ENCODE measurements at places on chromosomes 1 and 21.

DNA sequence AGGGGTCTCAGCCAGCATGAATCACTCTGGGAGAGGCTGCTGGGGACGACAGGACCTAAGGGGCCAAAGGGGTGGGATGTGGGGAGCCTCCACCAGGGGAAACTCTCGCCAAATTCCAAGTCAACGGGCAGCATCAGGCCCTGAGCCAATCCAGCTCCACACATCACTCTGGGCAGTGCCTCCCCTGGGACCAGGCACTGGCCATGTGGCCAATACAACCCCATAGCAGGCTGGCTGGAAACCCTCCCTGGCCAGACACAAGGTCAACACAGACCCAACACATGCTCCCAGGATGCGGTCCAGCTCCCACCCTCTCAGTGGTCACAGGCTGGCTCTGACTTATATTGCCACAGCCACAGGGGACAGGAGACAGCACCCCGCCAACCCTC is 60.0 kb downstream of the MEGF6 start:
- no peak for DNase-seq

- no peak for DNase-seq
Observed at GRCh38 chr1:199010492-199010891, 371.7 kb downstream of the PTPRC start.

- DNase-seq, result no peak
Observed at GRCh38 chr1:13901597-13901996, 201.6 kb downstream of the PRDM2 start.

DNA sequence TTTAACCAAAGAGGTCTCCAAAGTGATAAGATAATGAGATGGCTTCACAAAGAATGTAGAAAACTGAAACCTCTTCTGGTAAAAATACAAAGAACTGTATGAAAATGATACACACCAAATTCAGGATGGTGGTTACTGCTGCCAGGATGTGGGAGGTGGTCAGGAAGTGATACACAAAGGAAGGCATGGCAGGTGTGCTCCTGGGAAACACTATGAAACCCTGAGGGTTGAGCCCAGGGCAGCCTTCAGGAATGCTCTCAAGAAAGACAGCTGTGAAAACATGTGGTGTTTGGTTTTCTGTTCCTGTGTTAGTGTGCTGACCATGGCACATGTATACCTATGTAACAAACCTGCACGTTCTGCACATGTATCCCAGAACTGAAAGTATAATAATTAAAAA is 109.3 kb downstream of the NTNG1 start:
- no peak for DNase-seq

DNA sequence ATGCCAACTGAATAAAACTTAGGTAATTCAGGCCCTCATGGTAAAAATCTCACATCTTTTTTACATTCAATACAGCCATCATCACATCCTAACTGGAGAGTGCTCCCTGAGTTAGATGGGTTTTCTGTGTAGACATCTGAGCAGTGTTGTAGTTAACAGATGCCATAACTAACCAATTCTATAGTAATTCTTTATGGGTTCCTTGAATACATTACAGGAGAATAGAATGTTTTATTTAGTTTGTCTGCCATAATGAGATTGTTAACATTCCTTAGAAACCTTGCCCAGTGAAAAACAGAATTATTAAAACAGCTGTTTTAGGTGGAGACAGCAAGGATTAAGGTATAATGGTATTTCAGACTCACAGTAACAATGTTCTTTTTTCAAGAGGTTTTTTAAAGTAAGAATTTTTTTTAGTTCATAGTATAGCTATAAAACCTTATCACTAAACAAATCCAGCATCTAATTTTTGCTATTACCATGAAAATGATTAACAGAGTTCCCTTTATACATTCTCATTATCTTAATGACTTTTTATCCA is 95.3 kb downstream of the ATP5PO start:
- no peak for DNase-seq

GRCh38 chr1:2275796-2276536 is 47.8 kb downstream of the SKI start:
- DNase-seq, result no peak

DNA sequence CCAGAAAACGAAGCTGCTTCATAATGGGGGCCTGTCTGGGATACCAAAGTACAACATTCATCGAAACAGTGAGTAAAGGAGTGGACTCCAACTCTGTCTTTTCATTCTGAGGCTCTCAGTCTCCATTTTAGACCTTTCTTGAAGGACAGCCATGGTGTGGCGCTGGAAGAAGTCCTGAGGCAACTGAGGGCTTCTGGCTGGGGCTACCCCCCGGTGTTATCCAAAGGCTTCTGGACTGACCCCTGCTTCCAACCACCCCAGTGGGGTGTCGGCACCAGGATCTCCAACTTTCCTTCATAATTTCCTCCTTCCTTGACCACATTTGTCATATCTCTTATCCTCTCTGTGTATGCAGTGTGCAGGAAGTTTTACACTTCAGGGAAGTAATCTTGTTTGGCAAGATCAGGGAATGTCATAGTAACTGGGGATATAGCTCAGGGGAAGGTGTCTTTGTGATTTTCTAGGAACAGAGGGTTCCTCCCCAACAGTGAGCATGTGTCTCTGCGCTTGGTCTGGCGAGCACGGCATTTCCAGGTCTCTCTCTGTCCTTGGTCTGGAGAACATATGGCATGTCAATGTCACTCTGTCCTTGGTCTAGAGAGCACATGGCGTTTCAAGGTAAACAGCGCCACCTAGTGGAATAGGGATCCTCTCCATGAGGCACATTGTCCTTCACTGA is 19.4 kb upstream of the BSDC1 start:
- DNase-seq, result peak; percentile 64

- DNase-seq, result no peak
Observed at GRCh38 chr1:30032302-30032701, 691.1 kb downstream of the MATN1 start.

DNA sequence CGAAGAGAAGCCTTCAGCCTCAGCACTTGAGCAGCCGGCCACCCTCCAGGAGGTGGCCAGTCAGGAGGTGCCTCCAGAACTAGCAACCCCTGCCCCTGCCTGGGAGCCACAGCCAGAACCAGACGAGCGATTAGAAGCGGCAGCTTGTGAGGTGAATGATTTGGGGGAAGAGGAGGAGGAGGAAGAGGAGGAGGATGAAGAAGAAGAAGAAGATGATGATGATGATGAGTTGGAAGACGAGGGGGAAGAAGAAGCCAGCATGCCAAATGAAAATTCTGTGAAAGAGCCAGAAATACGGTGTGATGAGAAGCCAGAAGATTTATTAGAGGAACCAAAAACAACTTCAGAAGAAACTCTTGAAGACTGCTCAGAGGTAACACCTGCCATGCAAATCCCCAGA is 78.4 kb downstream of the PRDM2 start:
- DNase-seq, result no peak

DNA sequence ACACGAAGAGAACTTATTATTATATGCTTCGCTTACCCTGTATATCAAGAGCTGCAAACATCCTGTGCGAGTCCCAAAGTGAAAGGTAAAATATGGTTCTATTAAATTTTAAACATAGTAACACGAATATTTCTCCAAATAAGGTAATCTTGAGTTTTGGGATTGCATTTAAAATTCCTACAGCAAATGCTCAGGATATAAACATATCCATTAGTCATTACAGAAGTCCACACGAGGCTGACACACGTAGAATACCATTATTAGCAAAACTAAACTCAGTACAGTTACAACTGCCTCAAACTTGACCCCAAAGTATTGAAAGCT is 282 bp upstream of the LYPLAL1 start:
- DNase-seq, result no peak

- no peak for DNase-seq
Observed at GRCh38 chr1:181936269-181936668, 125.2 kb downstream of the ZNF648 start.

DNA sequence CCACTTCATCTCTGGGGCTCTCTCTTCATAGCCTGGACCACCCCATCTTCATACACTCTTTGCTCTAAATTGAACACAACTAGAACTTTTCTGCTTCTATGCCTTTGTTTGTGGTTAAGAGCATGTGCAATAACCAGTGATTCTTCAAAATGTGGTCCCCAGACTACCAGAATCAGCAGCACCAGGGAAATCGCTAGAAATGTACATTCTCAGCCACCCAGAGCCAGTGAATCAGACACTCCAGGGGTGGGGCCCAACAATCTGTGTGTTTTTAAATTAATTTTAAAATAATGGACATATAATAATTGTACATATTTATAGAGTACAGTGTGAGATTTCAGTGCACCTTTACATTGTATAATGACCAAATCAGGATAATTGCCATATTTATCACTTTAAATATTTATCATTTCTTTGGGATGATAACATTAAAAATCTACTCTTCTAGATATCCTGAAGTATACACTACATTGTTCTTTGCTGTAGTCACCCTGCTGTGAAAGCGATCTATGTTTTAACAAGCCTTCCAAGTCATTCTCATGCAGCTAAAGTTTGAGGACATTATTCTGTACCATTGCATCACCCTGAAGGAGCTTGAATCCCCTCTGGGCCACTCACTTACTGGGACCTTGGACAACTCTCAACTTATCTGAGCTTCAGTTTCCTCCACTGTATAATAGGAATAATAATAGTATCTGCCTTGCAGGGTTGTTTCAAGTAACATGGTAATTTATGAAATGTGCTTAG is 10.8 kb downstream of the GRHL3 start:
- no peak for DNase-seq

- no peak for DNase-seq
Observed at GRCh38 chr1:160357286-160358002, 9.4 kb upstream of the NHLH1 start.

GRCh38 chr21:37195059-37195458 is 72.1 kb downstream of the VPS26C start:
- no peak for DNase-seq

DNA sequence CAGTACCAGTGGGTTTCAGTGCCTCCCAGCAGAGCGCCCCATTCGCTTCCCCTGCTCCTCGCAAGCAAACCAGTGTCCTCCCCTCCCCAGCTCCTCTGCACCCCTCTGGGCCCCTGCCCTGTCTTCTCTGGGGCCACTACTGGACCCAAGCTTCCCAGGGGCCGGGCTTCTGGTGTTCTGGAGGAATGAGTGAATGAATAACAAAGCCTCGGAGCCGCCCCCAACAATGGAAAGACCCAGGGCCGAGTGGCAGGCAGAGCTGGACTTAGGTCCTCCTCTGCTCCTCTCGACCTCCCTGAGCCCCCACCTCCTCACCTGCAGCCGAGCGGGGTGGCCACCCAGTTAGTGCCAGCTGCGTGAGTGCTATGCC is 37.6 kb downstream of the MATN1 start:
- DNase-seq, result no peak

DNA sequence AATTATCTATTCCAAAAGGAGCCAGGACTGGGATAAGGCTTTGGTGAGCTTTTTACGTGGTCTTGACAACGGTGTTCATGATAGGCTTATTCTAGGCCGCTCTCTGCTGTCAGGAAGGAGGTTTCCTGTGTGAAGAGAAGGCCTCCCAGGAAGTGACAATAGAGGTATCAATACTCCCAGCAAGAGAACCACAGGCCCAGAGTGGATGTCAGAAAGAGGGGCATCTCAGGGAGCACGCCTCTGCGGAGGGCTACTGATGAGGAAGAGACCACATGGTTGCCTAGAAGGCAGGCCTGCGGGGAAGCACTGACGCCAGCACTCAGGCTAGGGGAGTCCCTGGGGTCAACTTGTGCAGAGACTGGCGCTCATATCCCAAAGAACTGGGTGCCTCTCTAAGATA is 60.4 kb downstream of the ITPKB start:
- DNase-seq, result no peak

DNA sequence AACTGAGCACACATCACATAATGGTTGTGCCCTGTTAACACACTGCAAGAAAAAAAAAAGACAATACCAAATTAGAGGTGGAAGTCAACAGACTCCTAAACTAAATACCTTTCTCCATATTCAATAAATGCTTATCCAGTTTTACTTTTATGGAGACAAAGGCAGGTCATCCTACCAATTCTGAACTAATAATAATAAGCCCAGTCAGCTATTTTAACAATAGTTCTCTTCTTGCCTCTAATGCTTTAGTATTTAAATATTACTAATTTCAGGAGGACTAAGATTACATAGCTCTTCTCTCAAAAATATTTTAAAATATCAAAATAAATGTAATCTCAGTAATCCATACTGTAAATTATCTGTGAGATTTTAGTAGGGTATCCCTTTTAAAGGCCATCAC is 10.5 kb downstream of the COPA start:
- no peak for DNase-seq

GRCh38 chr1:44220001-44220751 is 6.9 kb downstream of the DMAP1 start:
- DNase-seq, result no peak

DNA sequence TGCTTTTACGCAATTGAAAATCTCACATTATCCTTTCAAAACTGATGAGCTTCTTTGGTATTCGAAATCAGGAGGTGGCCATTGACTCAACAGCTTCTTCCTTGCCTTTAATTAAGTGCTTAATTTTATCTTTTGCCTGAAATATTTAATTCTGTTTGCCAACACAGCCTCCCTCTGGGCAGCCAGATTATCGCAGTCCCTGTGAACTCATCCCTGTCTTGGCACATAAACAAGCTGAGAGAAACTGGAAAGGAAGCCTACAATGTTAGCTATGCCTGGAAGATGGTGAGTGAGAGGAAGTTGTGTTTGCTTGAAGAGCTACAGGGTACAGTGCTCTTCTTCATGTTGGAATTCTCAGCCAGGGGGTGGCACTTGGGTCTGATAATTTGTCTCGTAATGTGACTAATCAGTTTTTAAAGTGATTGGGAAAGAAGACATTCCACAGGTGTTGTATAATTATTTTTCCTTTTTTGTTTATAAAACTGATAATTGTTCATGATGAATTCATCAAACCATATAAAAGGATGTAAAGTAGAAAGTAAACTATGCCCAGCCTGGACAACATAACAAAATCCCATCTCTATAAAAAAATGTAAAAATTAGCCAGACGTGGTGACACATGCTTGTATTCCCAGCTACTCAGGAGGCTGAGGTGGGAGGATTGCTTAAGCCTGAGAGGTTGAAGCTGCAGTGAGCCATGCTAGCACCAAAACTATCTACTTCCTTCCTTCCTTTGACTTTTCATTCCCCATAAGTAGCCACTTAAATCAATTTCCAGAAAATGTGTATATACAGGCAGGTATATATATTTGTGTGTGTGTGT is 90.1 kb upstream of the RAVER2 start:
- no peak for DNase-seq

DNA sequence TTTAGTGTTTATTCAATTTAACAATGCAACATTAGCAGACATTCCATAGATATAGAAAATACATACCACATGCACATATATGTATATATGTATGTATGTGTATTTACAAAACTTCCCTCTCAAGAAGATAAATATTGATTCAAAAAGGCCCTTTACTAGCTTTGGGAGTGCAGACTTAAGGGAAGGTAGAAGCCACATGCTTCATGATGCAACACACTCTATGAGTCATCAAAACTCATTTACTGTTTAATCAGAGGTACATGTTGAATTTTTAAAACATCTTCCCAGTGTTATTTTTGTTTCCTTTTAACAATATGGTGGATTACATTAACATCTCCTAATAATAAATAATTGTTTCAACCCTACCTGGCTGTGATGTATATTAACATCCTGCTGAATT is 61.4 kb upstream of the KIRREL1 start:
- no peak for DNase-seq

GRCh38 chr1:24338447-24338846 is 19.3 kb downstream of the GRHL3 start:
- no peak for DNase-seq
